ENCODE measurements at places on chromosomes 7 and 10. TPM values are rescaled to one million over a fixed set of nuclear protein-coding genes. Genes with fewer than 3 reads are reported as not detected.

Gene PALD1
- total RNA-seq: 19.7 TPM

Gene LRRTM3
- total RNA-seq: 0.14 TPM

Gene CALHM1
- total RNA-seq: not detected

Gene MGAM2
- total RNA-seq: 0.49 TPM

Gene ENO4
- total RNA-seq: not detected

Gene ANKRD30A
- total RNA-seq: not detected

Gene HACD1
- total RNA-seq: 109 TPM

Gene KCNH2
- total RNA-seq: 1.2 TPM

Gene VWC2
- total RNA-seq: not detected

Gene CREB5
- 44.4 TPM for total RNA-seq

Gene IKZF1
- 57.8 TPM for total RNA-seq

Gene GSAP
- total RNA-seq: 22.0 TPM

Gene CDK6
- 25.5 TPM for total RNA-seq

Gene PRPS1L1
- not detected for total RNA-seq

Gene ARHGEF5
- 6.8 TPM for total RNA-seq

Gene HHEX
- total RNA-seq: 10.9 TPM

Gene ETV1
- total RNA-seq: 5.9 TPM

Gene SMARCD3
- 110 TPM for total RNA-seq

Gene MUC12
- total RNA-seq: not detected

Gene NRCAM
- 2.4 TPM for total RNA-seq

Gene PTN
- total RNA-seq: 12.5 TPM

Gene CPA4
- total RNA-seq: not detected

Gene NKX1-2
- total RNA-seq: not detected

Gene TMEM196
- total RNA-seq: not detected

Gene DMBT1
- total RNA-seq: not detected

Gene HOXA1
- 3.1 TPM for total RNA-seq

Measured in thoracic aorta (tissue), 2 donors.